Naive thymus-derived CD4-positive, alpha-beta T cell (primary cell): ENCODE measurements at places on chromosomes 16 and 17. TPM values are rescaled to one million over a fixed set of nuclear protein-coding genes. Genes with fewer than 3 reads are reported as not detected.

CASKIN1 gene
- total RNA-seq: 0.10 and 0.19 TPM in 2 replicates

DNA sequence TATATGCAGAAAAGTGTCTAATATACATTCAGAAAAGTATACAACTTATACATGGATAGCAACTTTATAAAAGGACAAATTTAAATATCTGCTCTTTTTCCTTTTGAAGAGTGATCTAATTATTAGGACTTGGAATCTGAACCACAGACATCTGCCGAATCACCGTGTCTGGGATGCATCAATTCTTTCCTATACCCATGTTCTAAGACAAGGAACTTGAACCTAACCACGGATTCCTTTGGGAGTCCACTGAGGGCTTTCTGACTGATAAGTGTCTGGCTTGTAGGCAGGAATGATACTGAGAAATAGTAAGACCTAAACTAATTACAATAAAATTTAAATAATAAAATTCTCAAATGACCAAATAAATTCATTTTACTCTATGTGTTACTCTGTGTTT, 54.2 kb downstream of the NDEL1 start:
- no peaks in the 10 kb centered on the region for H3K4me1 ChIP-seq
- no peak for DNase-seq
- H3K4me3 ChIP-seq: no peak overlapping the region
- no peak overlapping the region for H3K27ac ChIP-seq
- H3K27me3 ChIP-seq: no peaks in the 10 kb centered on the region

DNA sequence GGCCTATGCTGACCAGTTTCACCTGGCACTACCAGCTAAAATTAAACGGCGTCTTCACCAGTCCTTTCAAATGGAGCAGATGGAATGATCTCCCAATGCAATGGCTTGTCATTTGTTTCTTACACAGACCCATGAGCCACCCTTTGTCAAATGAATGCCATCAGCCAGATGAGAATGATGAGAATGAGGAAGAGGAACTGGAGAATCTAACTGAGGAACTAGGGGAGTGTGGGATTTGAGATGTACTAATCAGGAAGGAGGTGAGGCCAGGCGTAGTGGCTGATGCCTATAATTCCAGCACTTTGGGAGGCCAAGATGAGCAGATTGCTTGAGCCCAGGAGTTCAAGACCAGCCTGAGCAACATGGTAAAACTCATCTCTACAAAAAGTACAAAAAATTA, 116.4 kb downstream of the HS3ST3A1 start:
- no peaks in the 10 kb centered on the region for H3K36me3 ChIP-seq
- H3K4me1 ChIP-seq: no peaks in the 10 kb centered on the region
- H3K27ac ChIP-seq: no peak overlapping the region
- H3K27me3 ChIP-seq: no peaks in the 10 kb centered on the region
- H3K4me3 ChIP-seq: no peak overlapping the region

GRCh38 chr16:62029947-62030346, 6.3 kb downstream of the CDH8 start:
- H3K4me3 ChIP-seq: no peak overlapping the region
- no peaks in the 10 kb centered on the region for H3K36me3 ChIP-seq
- no peaks in the 10 kb centered on the region for H3K27me3 ChIP-seq

ADAD2 gene
- total RNA-seq: not detected

CACNG4 gene
- total RNA-seq: not detected

TBC1D3E gene
- total RNA-seq: 0.32 TPM

- no peak overlapping the region for H3K4me3 ChIP-seq
- H3K36me3 ChIP-seq: no peaks in the 10 kb centered on the region
- no peak overlapping the region for H3K27ac ChIP-seq
- H3K4me1 ChIP-seq: peaks cover 3% of the 10 kb centered on the region
These were observed 15.2 kb downstream of the CHMP6 start for GRCh38 chr17:81006891-81007290.
